ENCODE measurements at places on chromosomes 4 and X.

DNA sequence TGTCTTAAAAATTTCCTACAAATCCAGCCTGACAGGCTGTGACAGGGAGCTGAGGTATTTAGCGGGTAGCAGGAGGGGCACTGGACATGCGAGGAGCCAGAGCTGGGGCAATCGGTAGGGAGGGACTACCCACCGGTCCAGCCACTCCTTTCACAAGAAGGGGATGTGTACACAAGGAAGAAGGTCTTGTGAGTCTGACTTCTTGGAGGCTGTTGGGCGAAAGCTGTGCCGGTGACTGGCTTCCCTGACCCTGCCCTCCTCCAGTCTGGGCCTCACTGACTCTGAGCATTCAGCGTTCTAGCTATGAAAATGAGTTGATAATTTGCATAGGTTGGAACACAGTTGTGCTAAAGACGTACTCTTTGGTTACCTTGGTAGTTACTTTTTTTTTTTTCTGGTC is 12.7 kb upstream of the CXCL8 start:
- no peak for DNase-seq

DNA sequence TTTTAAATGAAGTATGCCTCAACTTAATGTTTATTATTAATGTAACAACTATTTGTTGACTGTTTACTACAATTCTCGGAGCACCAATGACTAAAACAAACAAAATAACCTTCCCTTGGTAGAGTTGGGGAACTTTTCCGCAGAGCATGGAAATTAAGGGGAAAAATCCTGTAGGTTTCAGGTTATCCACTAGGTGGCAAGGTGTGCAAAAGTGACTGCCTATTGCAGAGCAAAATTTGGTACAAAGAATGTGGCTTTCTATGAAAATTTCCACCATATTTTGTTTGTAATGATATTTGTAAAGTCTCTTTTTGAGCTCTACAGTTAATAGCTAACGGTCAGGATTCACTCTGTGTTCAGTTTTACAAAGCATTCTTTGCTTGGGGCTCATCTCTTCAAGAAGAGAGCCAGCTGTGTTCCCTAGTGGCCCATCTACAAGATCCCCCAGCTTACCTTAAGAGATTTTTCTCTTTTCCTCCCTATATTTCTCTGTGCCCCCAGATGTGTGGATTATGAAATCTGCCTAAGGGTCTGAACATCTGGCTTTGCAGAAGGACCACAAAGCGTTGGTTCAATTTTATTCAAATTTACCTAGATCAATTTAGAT is 61.1 kb downstream of the FBXO8 start:
- no peak for DNase-seq

DNA sequence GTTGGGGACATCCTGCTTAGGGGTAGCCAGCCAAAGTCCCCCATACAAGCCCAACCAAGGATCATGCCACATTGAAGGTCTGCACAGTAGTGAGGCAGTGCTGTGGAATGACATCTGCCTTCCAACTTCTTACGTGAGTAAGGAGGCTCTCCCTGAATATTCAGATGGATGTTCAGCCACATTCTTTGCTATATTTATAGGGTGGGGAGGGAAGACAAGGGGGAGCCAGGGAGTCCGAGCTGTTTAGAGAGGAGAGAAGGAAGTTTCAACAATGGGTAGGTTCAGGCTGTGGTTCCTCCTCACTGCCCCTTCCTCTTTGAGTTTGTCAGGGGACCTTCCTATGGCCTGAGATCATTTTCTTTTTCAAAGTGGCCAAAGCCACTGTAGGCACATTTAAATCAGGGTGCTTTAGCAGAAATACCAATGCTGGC is 29.8 kb downstream of the MSN start:
- no peak for DNase-seq

DNA sequence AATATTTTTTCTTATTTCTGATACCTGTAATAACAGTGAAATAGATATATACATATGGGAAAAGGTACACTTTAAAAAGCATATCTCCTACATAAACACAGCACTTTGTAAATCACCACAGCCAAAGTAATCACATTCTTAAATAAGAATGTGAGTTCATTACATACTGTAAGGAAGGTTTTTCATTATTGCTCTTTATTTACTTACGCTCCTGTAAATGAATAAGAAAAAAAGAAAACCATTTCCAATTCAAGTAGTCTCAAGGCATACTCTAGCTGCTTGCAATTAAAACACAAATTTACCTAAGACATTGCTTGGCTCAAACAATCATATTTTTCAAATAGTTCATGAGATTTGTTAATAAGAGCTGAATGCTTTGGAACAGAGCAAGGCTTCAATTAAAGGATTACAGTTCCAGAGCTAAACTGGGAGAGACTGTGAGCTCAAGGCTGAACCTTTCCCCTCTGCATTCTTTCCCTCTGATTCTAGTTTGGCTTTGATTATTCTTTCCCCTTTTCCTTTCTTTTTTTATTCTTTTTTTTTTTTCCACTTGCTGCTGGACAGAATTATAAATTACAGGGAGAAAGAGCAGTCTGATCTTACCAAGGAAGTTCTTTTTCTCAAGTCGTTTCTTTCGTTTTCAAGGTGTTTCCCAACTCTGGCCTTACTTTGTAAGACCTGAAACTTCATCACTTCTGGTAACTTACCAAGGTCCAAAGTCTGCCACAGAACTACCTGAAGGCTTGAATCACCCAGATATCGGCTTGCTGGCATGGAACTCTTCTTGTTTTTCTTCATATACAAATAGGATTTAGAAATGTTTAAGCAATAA is 278.3 kb downstream of the INPP4B start:
- DNase-seq = no peak

DNA sequence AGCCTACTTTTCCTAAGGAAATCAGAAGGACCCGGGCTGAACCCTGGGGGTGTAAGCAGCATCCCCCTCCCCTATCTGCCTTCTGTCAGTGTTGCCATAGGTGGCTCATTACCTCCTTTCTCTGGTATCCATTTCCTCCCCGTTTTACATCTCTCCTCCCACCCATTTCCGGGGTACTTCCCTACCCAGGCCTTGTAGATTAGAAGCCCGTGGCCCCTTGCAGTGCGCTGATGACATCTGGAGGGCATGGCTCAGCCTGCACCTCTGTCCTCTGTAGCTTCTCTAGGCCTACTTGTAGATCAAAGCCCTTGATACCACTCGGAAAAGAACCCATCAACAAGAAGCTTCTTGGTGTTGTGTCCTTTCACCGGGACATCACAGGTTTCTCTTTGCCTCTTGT is 71.8 kb downstream of the NBDY start:
- DNase-seq = peak; percentile 20

DNA sequence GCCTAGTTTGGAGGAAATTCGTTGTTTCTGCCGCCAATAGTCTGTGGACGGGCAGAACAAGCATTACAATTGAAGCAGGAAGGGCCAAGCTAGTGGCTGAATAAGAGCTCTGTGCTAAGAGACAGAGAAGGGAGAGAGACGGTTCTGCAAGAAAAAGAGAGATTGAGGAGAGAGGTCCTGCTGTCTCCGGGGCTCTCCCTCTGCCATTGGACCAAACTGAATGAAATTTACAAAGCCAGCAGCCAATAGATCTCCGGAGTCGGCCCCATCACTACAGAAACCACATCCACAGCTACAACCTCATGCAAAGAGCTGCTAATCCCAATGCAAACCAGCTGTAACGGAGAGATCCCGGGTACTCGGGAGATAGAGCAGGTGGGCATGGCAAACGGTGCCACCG is at the start of gene NLGN4X:
Gene NLGN4X (minus strand): TSS at position 148 of the 400 bp plus-strand sequence. CDS start 77,401 bp downstream, outside the sequence.
- DNase-seq = no peak

GRCh38 chr4:84258905-84259830 is 239.9 kb downstream of the NKX6-1 start:
- DNase-seq = no peak

DNA sequence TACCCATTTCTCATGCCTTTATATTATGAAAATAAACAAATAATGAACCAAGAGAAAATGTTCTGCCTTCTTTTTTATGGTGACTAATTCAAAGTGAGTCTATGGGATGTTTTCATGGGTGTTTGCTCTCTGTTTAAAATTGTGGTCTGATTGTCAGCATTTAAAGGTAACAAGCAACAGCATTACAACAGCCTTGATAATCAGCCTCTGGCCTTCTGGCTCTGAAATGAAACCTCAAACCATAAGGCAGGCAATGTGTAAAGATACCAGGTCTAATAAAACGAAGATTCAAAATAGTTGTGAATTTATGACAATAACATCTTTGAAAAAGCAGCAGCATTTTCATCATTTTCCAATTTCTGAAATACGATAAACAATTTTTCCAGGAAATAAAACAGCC is 63.7 kb downstream of the FAM13A start:
- no peak for DNase-seq

DNA sequence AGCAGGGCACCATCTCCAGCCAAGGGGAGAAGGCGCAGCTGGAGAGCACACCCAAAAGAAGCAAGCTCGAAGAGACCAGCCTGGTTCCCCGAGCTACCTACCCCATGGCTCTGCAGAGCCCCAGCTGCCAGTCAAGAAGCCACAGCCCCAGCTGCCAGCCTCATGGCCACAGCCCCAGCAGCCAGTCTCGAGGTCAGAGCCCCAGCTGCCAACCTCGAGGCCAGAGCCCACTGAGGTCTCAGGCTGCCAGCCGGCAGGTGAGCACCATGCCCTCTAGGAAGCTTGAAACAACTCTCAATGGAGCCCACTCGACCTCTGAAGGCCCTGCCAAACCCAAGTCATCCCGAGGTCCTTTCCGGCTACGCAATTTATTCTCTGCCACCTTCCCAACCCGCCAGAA is 27.0 kb upstream of the PRPS1 start:
- DNase-seq = no peak

GRCh38 chrX:39896951-39897740 is 200.6 kb downstream of the BCOR start:
- no peak for DNase-seq

DNA sequence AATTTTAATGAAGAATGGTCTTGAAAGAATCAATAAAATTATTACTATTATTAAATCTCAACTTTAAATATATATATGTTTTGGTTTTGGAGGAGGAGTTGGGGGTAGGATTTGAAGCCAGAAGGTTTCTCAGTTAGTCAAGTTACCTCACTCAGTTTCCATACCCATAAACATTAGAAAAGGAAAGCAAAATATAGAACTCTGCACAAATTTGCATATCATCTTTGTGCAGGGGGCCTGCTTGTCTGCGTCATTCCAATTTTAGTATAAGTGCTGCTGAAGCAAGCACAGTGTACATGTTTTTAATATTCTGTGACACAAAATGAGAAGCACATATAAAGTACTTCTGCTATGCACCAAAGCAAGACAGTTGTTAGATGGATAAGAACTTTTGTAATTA is 47.5 kb upstream of the SCRG1 start:
- no peak for DNase-seq

GRCh38 chr4:154208424-154208823 is 283.2 kb downstream of the DCHS2 start:
- no peak for DNase-seq

GRCh38 chr4:27040356-27040755 is 179.7 kb downstream of the STIM2 start:
- DNase-seq = no peak

DNA sequence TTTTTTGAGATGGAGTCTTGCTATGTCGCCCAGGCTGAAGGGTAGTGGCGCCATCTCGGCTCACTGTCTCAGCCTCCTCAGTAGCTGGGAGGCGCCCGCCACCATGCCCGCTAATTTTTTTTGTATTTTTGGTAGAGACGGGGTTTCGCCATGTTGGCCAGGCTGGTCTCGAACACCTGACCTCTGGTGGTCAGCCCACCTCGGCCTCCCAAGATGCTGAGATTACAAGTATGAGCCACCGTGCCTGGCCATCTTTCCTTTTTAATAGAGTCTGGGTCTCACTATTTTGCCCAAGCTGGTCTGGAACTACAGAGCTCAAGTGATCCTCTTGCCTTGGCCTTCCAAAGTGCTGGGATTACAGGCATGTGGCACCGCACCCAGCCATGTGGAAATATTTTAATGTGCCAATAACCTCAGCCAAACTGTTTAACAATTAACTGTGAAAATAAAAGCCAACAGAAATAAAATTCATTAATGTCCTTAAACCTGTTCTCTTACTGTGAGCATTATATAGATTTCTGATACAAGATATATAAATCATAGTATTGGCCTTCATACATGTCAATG is 16.3 kb downstream of the PDS5A start:
- no peak for DNase-seq

GRCh38 chr4:154164931-154165839 is 326.4 kb downstream of the DCHS2 start:
- DNase-seq = no peak

- DNase-seq = no peak
These were observed 115.6 kb upstream of the NALF2 start for GRCh38 chrX:69388526-69388925.

GRCh38 chr4:109816082-109816442 is 500 bp downstream of the GAR1 start:
- peak; percentile 14 for DNase-seq

GRCh38 chrX:148298737-148299136 is 201.7 kb upstream of the AFF2 start:
- no peak for DNase-seq

DNA sequence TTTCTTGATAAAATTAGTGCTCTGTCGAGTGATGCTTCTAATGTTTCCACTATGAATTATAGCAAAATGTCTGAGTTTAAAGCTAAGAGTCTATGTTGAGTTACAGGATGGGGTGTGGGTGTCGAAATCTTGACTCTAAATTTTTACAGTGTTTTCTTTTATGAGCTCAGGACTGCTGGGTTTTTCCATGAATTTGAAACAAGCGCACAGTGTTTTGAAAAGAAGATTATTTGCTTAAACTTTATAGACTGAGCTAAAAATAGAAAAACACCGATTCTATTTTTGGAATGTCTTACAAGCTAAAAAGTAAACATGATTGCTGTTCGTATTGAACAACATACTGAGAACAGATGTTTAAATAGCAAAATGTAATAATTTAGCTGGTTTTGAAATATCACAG is 7.5 kb downstream of the PTTG2 start:
- DNase-seq = no peak

DNA sequence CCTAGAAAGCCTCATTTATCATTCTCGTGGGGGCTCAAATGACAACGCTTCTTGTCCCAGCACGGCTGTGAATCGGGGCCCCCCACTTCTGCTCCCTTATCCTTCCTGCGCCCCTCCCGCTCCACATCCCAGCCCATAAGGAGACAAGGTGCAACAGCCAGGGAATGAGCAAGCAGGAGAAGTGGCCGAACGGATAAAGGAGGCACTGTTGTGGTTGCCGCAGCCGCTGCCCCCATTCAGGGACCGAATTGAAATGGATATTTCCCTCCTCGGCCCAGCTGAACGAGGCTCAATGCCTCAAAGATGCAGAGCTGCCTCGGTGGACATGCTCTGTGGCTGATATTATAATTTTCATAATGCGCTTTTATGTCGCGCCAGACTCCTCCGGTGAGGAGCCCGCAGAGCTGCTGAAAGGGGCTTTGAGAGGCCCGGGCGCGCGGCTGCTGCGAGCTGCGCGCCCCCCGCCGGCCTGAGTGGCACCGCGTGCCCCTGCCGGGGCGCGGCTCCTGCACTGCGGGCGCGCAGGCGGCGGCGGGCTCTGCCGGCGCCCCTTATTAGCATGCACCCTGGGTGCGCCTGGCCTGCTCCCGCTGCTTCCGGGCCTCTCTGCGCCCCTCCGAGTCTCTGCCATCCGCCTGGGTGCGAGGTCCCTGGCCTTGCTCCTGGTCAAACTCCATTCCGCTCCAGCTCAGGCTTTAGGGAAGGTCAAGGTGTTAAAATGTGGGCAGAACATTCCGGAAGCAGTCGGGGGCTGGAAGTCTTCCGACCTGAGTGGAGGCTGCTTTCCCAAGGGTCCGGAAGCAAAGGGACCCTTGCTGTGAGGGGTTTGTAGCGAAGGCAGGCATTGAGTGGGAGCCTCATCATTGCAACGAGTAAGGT is 68.2 kb upstream of the TMEM33 start:
- no peak for DNase-seq

Measured in activated T-helper 1 cell treated with Interleukin-2 at 50 U/mL for 16 hours (primary cell).